CD8-positive, alpha-beta memory T cell (primary cell): ENCODE measurements at places on chromosomes 16 and 17. TPM values are rescaled to one million over a fixed set of nuclear protein-coding genes. Genes with fewer than 3 reads are reported as not detected.

Gene TPSAB1
- not detected for total RNA-seq

GRCh38 chr17:36135465-36135864 is 31.8 kb downstream of the CCL4 start:
- no peak for DNase-seq

- peak; percentile 27 for DNase-seq
Measured at GRCh38 chr17:7440113-7440833, 961 bp downstream of the FGF11 start.

DNA sequence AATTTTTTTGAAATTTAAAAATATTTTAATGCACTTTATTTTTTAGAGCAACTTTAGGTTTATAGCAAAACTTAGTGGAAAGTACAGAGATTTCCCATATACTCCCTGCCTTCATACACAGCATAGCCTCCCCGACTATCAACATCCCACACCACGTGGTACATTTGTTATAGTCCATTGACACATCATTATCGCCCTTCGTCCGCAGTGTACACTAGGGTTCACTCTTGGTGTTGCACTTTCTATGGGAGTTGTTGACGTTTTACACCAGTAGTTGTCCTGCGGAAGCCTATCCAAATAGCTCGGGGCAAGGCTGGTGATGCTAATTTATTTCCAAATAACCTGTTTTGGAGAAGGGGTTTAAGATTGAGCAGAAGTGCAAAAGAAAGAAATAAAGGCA is 52.6 kb downstream of the MYH3 start:
- DNase-seq, result no peak

- DNase-seq, result no peak
Measured at GRCh38 chr16:67474551-67475455, 6.2 kb downstream of the ATP6V0D1 start.

DNA sequence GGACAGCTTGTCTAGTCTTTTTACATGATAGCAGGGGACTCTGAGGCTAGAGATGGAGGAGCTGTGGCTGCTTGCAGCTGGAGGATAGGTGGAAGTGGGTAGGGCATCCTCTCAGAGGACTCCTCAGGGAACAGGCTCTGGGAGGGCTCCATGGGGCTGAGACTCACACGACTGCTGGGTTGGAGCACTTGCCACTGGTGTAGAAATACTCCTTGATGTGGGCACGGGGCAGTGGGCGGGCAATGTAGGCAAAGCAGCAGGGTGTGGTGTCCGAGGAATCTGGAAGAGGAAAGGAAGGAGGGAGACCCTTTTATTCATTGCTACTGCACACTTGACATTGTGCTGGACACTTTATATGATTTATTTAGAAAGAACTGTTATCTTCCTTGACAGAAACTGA is 1.8 kb downstream of the CCL5 start:
- no peak for DNase-seq

Gene ARMC5
- 15.9 TPM for total RNA-seq

Gene SCIMP
- 0.22 TPM for total RNA-seq

Gene RND2
- total RNA-seq, result 0.04 TPM

- no peak for DNase-seq
Measured at GRCh38 chr17:70006159-70006558, 68.9 kb upstream of the KCNJ16 start.

DNA sequence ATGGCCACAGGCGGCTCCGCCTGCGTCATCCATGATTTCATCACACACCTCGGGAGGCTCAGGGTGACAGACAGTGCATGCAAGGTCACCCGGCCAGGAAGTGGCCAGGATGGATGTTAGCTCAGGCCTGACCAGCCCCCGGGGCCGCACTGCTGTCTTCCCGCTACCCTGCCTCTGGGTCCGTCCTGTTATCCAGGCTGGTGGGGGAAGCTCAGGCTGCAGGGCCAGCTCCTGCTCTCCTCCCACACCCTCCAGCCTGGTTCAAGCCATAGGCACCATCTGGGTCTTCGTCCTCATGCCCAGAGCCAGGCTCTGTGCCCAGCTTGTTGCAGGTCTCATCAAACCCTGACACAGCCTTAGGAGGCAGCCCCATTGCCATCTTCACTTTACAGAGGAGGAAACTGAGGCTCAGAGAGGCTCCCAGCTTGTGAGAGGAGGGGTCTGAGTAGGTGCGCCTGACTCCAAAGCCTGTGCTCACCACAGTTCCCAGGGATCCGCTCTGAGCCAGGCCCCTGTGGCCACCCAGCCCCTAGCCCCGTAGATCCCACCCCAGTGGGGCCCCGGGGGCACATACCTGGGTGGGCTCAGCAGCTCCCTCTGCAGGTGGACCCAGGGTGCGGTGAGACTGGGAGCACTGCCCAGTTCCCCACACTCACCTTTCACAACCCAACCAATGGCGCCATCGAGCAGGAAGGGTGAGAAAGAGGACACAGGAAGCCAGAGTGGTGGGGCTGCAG is 412 bp upstream of the ADGRG3 start:
- no peak for DNase-seq

Gene DHRS7C
- not detected for total RNA-seq

GRCh38 chr17:74798239-74798707 is 22.1 kb upstream of the NAT9 start:
- no peak for DNase-seq

DNA sequence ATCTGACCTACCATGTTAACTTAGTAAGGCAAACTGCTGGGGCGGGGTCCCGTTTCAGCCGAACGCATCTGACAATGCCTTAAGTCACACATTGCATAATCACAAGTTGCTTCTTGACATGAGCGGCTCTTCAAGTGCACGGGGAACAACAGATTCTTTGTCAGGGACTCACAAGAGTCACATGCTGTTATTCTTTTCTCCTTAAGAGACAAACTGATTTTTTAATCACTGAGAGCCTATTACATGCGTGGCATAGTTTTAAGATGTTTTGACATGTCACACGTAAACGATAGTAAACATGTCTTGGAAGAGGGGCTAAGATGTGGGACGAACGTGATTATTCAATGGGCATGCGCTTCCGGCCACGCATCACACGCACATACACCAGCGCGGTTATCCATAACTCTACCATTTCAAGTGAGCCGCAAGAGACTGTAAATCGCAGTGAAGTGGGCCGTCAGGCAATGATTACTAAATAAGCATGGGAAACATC is 63.4 kb downstream of the ADCY9 start:
- no peak for DNase-seq

Gene TMEM204
- total RNA-seq, result 30.9 TPM
